CD4-positive, alpha-beta T cell treated with Interleukin-10 for 1 hour (primary cell): ENCODE measurements at places on chromosomes 4 and X.

- DNase-seq: no peak
Observed at GRCh38 chrX:17361620-17362019, 13.4 kb upstream of the NHS start.

GRCh38 chr4:4362991-4363697 is 23.8 kb upstream of the NSG1 start:
- no peak for DNase-seq

DNA sequence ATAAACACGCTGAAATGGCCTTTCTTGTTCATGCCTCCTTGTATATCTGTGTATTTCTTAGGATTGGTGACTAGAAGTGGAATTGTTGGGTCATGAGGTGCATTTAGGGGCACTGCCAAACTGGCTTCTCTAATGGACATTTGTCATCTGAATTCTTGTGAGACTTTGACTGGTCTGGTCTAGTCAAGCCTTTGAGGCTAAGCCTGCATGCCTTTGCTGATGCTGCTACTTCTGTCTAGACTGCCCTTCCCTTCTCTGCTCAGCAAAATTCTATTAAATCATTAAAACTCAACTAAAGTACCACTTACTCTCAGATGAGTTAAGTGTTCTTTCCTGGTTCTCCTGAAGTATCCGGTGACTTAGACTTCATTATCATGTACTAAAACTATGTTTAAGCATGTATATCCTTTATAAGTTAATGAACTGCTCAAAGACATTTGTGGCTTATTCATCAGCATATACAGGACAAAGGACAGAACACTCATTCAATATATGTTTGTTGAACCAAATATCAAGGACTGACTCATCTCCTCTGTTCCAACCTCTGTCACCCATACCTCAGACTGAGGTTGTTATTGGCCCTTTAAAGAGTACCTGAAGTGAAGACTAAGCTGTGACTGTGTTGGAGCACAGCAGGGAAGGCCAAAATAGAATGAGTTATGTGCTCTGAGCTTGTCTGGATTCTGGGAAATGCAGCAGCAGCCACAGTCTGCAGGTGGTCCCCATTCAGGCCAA is 9.0 kb downstream of the TCEAL1 start:
- DNase-seq: no peak

DNA sequence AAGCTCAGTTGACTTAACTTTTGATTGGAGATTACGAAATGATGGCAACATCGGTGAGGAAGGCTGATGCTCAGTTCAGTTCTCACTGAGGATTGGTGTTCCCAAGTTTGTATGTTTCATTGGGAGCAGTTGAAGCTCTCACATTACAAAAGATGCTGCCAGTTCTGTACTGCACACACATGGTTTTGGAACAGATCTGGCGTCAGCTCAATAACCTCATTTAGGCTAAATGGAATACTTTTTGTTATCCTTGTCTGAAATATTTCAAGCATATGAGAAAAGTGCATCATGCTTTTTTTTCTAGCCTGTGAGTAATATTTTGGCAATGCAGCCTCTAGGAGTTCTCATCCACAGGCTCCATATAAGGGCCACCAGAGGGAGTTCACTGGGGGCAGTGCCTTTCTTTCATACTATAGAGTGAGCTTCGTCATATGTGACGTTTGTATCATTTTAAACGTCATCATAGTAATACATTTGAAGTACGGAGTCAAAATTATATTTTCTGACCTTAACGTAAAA is 4.1 kb downstream of the ENPEP start:
- DNase-seq: no peak

DNA sequence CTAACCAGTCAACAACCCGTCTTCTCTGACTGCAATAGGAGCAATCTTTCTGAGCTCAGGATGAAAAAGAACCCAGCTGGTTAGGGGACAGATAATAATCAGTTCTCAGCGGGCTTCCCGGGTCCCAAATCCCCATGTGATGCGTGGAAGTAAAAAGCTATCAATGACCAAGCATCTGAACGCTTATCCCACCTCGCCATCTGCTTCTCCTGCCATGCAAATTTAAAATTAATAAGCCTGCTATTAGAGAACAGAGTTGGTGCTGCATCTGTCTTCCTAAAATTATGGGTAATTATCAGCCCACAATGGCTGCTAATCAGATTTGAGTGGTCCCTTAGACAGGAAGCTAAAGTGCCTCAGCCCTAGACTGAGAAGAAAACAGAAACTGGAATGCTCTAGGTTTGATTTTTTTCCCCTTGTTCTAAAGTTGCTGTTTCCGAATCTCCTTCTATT is 37.5 kb downstream of the AFAP1 start:
- DNase-seq: no peak

- no peak for DNase-seq
Observed at GRCh38 chr4:32470087-32470585, 1750.0 kb downstream of the PCDH7 start.

DNA sequence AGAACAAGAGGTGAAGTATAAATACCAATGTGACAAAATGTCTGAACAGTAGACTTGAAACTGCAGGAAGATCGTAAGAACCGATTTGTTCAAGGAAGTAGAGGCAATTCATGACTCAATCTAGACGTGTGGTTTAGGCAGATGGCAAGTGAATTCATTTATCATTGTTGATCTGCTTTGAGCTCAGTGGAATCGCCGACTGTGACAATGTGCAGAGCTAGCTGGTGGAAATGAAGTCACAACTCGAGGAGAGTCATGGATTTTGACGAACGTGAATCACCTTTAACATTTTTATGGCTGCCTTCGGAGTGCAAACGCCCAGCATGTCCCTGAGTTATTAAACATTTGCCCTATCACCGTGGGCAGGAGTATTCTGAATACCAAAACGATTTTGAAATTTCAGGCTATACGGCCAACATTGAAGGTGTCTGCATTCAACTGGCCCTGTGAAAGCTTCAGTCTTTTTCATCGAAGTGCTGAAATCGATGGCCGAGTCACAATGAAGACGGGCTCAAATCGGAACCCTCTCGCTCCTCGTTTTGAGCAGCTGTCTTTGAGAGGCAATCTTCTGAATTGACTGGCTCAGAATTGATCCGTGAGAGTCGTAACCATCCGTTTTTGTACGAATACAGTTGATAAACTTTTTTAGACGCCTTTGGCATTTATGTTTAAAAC is 689 bp upstream of the OGT start:
- DNase-seq: peak; percentile 75

DNA sequence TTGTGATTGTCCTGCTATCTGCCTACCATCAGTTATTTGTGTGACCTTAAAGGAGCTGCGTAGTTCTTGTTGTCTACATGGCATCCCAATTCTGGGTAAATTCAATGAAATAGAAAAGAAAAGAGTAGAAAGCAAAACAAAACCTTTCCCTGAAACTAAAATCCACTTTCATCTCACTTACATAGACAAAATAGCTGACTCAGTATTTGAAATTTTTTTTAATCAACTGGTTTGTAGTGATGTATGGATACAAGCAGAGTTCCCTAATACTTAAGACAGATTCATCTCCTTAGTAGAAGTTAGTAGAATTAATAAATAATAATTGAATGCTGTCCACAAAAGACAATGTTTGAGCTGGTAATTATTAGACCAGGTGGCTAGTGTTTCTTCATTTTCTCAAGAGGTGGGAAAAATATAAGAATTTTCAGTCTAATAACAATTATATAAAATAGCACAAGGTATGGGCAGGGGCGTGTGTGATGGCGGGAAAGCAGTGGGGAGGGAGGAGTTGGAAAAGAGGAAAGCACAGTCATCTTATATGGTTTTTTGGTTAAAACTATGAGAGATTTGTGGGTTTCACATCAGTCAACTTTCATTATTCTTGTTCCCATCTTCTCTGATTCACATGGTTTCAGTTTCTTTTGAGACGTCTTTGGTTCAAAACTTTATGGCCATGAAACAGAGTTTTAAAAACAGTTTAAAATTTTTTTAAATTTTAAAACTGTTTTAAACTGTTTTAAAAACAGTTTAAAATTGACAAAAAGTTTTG is 275.2 kb downstream of the SPRY1 start:
- no peak for DNase-seq

DNA sequence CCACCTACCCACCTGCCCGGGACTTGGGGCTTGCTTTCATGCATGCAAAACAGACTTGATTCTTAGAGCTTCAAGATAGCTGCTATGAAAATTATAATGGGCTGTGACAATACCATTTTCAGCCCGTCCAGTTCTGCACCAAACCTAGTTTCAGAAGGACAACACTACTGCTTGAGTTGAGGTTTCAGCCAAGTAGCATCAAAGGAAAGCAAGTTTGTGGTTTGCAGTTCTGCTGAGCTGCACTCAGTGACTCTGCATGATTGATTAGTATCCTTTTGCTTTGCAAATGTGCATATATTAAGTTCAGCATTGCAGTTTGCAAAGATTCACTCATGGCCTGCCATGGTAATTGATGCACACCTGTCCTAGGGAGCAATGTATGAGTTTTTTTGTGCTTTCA is 442.7 kb downstream of the RPA4 start:
- DNase-seq: no peak

DNA sequence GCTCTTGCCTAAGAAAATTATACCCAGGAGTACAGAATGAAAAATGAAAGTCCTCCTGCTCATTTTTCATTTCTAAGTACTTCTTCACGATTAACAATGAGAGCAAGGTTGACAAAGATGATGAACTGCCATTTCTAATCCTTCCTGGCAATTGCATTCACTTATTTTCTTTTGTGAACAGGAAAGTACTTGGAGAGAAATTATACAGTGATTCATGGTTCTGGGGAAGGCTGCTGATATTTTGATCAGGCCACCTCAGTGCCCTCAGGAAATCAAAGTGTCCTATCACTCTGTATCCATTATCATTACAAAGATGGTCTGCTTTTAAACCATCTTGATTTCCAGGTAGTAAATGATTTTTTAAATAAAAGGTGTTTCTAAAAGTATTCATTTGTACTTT is 467.5 kb downstream of the PACRGL start:
- DNase-seq: no peak
